ENCODE measurements at places on chromosomes 11 and 22.

DNA sequence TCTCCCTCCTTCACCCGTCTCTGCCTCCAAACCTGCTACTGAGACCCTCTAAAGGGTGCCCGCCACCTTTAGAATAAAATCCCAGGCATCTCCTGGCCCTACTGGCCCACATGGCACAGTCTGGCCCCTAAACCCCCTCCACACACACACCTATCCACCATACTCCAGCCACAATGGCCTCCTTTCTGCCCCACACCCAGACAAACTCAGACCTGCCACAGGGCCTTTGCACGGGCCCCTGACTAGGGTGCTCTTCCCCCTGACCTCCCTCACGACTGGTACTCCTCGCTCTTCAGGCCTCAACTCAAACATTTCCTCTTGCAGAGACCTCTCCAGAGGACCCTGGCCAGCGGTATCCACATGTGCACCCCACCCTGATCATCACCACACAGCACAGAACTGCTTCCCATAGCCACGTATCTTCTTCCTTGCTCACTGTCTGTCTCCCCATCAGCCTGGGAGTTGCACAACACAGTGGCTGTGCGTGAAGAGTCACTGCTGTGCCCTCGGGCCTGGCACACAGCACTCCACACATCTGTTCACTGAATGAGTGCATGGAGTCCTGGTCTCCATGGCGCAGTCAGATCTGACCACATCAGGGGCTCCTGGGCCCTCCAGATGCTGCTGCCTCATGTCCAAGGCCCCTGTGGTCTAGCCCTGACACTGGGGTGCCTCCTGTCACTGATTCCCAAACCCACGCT is 66.2 kb upstream of the TCF20 start:
- DNase-seq: no peak

- DNase-seq: no peak
These were observed 98.8 kb downstream of the ARHGAP32 start for GRCh38 chr11:129093283-129093682.

- no peak for DNase-seq
These were observed 32.7 kb downstream of the POLR3H start for GRCh38 chr22:41511521-41511968.

DNA sequence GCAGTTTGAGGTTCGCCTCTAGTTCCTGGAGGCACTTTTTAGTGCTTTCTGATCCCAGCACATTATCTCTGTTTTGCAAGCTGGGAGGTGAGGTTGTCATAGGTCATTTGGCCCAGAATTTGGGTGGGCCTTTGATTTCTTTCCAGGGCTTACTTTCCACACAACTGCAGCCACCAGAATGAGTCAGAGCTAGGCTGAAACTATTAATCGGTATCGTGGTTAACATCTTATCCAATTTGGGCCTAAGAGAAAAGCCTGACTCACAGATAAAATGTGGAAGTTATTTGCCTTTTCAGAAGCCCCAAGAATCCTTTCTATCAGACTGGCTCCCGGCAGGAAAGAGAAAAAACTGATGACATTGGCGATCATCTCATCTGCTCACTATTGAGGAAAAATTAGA is 166.4 kb downstream of the KIRREL3 start:
- DNase-seq: no peak

GRCh38 chr11:34298871-34299270 is 58.9 kb downstream of the ABTB2 start:
- no peak for DNase-seq
